ENCODE measurements at places on chromosomes 2 and 18. TPM values are rescaled to one million over a fixed set of nuclear protein-coding genes. Genes with fewer than 3 reads are reported as not detected.
A peak's percentile ranks its signal among the peaks of the same experiment; 100 is the strongest.

DNA sequence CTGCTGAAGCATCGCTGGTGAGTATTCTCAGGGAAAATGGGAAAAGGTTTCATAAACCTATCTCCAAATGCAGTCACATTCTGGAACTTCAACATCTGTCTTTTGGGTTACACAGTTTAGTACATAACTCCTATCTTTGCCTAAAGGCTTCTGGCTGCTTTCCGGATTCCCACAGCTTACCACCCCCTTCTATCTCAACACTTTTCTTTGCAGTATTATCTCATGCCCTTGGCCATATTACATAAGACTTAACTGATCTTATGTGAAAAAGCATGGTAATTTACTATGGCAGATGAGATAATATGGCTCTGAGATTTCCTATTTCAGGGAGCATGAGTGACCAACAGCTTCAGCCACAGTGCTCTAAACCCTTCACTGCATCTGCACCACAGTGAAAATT, 369.3 kb upstream of the LINC00305 start:
- DNase-seq, result no peak
- no peaks in the 10 kb centered on the region for H3K36me3 ChIP-seq
- H3K4me3 ChIP-seq, result no peak overlapping the region

- H3K27me3 ChIP-seq, result no peaks in the 10 kb centered on the region
- peaks cover 3% of the 10 kb centered on the region for H3K36me3 ChIP-seq
- peak overlapping the region; percentile 96 for H3K4me3 ChIP-seq
- H3K27ac ChIP-seq, result peak overlapping the region; percentile 99
- peak; percentile 41 for DNase-seq
- peaks cover 54% of the 10 kb centered on the region for H3K4me1 ChIP-seq
These were observed 822 bp downstream of the UBE2E3 start for GRCh38 chr2:180980943-180981911.

DNA sequence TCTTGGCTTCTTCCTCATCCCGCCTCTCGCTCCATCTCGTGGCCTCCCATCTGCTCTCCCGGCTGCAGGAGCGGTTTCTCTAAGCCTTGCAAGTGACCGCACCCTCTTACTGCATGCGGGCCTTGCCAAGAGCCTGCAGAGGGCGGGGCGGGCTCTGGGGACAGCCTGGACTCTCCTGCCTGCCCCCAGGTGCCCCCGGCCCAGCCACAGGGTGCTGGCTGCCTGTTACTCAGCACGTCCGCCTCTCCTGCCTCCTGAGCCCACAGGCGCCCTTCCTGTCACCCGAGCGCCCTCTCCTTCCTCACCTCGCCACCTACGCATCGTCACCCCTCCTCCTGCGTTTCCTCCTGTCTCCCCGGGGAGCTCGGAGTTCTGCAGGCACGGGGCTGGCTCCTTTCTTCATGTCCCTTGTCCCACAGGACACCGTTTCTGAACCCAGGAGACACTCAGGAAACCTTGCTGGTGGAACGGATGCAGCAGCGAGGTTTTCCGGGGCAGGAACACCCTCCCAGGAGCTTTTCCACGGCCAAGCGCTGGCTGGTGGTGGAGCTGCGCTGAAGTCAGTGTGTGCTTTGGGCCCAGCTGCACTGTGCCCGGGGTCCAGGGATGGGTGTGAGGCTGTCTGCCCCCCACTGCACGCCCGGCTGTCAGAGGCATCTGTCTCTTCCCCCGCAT, 28.5 kb downstream of the HPCAL1 start:
- no peak for DNase-seq
- peaks cover 5% of the 10 kb centered on the region for H3K36me3 ChIP-seq
- no peak overlapping the region for H3K27ac ChIP-seq
- no peaks in the 10 kb centered on the region for H3K27me3 ChIP-seq
- H3K4me1 ChIP-seq, result peaks cover 34% of the 10 kb centered on the region
- H3K4me3 ChIP-seq, result no peak overlapping the region

The TUBA4B gene
- total RNA-seq, result not detected

DNA sequence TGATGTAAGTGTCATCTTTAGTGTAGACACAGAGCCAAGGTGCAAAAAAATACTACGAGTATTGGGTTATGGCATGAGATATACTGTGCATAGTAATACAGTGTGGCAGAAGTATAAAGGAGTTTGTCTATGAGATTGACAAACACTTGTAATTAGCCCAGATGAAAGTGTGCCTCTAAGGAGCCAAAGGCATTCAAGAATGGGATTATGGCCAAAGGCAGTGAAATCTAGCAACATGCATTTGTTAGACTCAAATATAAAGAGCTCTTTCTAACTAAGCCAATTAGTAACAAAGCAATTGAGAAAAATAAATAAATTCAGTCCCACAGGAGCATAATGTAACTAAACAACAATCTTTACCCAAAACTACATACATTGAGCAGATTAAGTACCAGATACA, 1761.8 kb downstream of the SUCLG1 start:
- H3K27me3 ChIP-seq, result no peaks in the 10 kb centered on the region
- DNase-seq, result no peak
- H3K4me1 ChIP-seq, result no peaks in the 10 kb centered on the region
- H3K27ac ChIP-seq, result no peak overlapping the region
- no peak overlapping the region for H3K4me3 ChIP-seq

DNA sequence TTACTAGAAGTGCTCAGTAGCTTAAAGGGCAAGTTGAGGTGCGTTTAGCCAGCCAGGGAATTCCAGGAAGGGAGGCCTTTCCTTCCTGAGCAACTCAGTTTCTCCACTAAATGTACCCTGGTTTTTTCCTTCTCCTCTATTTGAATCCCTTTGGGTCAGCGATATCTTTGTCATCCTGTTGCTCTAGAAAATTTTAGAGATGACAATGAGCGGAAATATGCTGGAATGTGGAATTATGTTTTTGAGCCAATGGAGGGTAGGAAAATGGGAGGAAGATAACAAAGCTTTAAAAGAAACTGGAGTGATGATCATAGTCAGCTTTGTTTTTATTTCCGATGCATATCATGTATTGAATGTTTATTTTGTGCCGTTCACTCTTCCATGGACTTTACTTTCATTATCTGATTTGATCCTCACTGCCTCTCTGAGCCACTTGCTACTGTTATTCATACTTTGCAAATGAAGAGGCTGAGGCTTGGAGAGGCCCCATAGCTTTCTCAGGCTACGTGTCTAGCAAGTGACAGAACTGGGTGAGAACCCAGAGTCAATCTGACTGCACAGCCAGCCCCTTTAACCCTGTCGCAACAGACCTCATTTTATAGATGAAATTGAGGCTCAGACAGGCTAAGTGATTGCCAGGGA, 67.3 kb downstream of the NTSR2 start:
- H3K4me3 ChIP-seq, result no peak overlapping the region
- no peaks in the 10 kb centered on the region for H3K4me1 ChIP-seq
- DNase-seq, result no peak

- no peaks in the 10 kb centered on the region for H3K27me3 ChIP-seq
- no peaks in the 10 kb centered on the region for H3K36me3 ChIP-seq
These were observed 50.9 kb downstream of the ACTR2 start for GRCh38 chr2:65278531-65278981.

GRCh38 chr2:145743011-145743410, 1223.1 kb upstream of the ZEB2 start:
- H3K4me3 ChIP-seq, result no peak overlapping the region
- H3K4me1 ChIP-seq, result peaks cover 4% of the 10 kb centered on the region
- no peaks in the 10 kb centered on the region for H3K36me3 ChIP-seq
- H3K27ac ChIP-seq, result no peak overlapping the region
- no peak for DNase-seq
- H3K27me3 ChIP-seq, result no peaks in the 10 kb centered on the region

DNA sequence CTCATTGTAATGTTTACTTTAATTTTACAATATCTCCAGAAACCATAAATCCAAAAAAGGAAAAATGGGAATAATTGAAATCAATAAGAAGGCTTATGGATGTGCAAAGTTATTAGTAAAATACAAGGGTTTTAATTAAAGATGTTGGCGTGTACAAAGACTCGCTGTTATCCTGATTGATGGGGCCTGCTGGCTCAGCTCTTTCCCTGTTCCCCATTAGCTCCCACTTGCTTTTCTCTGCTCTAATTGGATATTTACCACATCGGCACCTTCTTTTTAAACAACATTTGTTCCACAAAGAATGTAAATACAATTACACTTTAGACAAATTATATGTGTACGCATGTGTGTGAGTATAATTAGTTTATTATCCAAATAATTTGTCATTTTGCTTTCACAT, 796.6 kb downstream of the ERBB4 start:
- no peak for DNase-seq
- no peak overlapping the region for H3K4me3 ChIP-seq
- no peak overlapping the region for H3K27ac ChIP-seq
- peaks cover 17% of the 10 kb centered on the region for H3K4me1 ChIP-seq

DNA sequence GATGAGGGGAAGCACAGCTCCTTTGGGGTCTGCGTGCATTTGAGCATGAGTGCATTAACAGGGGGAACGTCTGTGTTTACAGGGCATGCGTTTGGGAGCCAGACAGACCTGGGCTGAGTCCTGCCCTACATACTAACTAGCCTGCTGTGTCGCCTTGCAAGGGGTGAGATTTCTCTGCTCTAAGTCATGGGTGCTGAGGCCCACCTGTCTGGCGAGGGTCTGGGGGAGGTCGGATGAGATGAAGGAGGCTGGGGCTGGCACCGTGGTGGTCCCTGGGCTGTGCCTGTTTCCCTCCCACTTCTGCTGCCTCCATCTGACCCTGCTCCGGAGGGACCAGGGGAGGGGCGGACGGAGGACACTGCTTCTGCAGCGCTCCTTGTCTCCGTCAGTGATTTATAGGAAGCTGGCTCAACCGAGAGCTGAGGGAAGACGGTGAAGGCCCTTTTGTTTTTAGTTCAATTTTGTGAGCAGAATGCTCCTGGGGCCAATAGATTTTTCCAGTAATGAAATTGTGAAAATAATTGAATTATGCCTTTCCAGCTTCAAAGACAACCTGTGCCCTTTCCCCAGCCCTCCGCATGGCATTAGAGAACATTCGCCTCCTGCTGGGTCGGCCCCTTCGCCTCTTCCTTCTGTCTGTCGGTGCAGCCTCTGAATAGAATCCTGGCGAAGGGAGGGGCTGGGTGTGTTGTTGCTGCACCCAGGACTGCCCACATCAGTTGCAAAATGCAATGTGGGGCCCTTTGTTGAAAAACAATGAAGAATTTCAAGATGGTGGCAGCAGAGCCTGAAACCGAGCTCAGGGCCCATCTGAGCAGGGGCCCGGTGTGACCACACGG, 49.7 kb downstream of the RRM2 start:
- no peak overlapping the region for H3K4me3 ChIP-seq
- no peak for DNase-seq
- no peaks in the 10 kb centered on the region for H3K27me3 ChIP-seq
- H3K36me3 ChIP-seq, result no peaks in the 10 kb centered on the region
- H3K4me1 ChIP-seq, result peaks cover 50% of the 10 kb centered on the region

GRCh38 chr2:143463719-143464118, 334.5 kb downstream of the ARHGAP15 start:
- no peak overlapping the region for H3K4me3 ChIP-seq
- H3K36me3 ChIP-seq, result no peaks in the 10 kb centered on the region
- H3K27ac ChIP-seq, result no peak overlapping the region
- H3K27me3 ChIP-seq, result no peaks in the 10 kb centered on the region
- no peak for DNase-seq
- H3K4me1 ChIP-seq, result peaks cover 8% of the 10 kb centered on the region

The AP1S3 gene
- total RNA-seq, result 23.2 TPM

DNA sequence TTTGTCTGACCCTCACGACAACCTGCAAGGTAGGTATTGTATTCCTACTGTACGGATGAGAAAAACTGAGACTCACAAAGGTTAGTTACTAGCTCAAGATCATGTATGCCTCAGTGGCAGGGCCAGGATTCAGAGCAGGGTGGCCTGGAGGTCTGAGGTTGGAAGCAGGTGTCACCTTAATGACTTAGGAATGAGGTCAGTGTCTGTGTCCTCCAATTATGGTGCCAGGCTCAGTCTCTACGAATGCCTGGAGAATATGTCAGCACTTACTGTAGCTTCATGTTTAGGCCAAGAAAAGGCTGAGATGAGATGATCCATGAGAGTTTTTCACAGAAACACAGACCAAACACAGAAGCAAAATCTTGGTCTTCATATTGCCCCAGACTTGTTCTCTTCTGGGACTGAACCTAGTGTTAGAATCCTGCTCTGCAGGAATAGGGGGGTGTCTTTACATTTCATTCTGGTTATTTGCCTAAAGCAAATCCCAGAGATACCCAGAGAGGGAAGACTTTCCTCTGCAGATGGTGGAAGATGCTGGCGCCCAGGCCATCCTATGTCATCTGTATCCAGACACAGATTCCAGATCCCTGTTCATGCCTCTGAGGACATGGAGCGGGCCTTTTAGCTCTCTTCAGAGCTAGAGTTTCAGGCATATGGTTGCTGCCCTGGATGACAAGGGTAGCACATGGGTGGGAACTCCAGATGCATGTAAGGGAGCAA, 16.3 kb upstream of the RAB10 start:
- peaks cover 15% of the 10 kb centered on the region for H3K4me1 ChIP-seq
- no peak for DNase-seq
- H3K27ac ChIP-seq, result no peak overlapping the region
- H3K4me3 ChIP-seq, result no peak overlapping the region
- no peaks in the 10 kb centered on the region for H3K36me3 ChIP-seq

GRCh38 chr18:28256166-28256565, 79.2 kb upstream of the CDH2 start:
- H3K27ac ChIP-seq, result no peak overlapping the region
- no peak overlapping the region for H3K4me3 ChIP-seq
- H3K4me1 ChIP-seq, result no peaks in the 10 kb centered on the region

- no peaks in the 10 kb centered on the region for H3K27me3 ChIP-seq
- H3K27ac ChIP-seq, result no peak overlapping the region
- no peak for DNase-seq
- H3K36me3 ChIP-seq, result no peaks in the 10 kb centered on the region
These were observed 86.7 kb downstream of the NYAP2 start for GRCh38 chr2:225486236-225486635.

DNA sequence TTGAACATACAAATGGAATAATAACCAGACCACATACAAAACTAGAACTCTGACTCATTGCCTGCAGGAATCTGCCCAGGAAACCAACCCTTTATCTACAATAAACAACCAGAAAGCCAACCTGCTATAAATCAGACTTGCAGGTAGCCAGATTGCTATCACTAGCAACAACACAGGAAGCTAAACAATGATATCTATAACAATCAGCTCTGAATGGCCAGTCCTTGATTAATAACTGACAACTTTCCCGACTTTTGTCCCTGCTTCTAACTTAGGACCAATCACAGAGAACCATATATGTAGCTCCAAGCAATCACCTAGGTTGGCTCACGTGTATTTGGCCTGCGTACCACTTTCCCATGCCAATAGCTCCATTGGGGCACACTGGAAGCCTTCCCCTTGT, 470.8 kb downstream of the RIT2 start:
- peaks cover 16% of the 10 kb centered on the region for H3K4me1 ChIP-seq
- H3K27me3 ChIP-seq, result no peaks in the 10 kb centered on the region
- H3K4me3 ChIP-seq, result no peak overlapping the region
- H3K27ac ChIP-seq, result no peak overlapping the region

DNA sequence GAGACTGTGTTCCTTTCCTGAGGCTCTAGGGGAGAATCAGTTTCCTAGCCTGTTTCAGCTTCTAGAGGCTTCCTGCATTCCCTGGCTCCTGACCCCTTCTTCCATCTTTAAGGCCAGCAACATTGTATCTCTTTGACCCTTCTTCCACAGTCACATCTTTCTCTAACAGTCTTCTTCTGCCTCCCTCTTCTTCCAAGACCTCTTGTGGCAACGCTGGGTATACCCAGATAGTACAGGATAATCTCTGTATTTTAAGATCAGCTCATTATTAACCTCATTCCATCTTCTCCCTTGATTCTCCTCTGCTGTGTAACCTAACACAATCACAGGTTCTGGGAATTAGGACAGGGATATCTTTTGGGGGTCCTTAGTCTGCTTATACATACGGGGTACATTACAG, 8.9 kb upstream of the MYL12A start:
- no peak overlapping the region for H3K27ac ChIP-seq
- no peak for DNase-seq

- no peaks in the 10 kb centered on the region for H3K36me3 ChIP-seq
- no peaks in the 10 kb centered on the region for H3K4me1 ChIP-seq
- peaks cover 2% of the 10 kb centered on the region for H3K27me3 ChIP-seq
- H3K27ac ChIP-seq, result no peak overlapping the region
- H3K4me3 ChIP-seq, result no peak overlapping the region
These were observed 12.1 kb upstream of the TRAF3IP1 start for GRCh38 chr2:238308177-238308576.
